Cardiac muscle cell (in vitro differentiated cells and primary cell): ENCODE measurements at places on chromosomes 3 and 15. TPM values are rescaled to one million over a fixed set of nuclear protein-coding genes. Genes with fewer than 3 reads are reported as not detected.

TNNC1 gene
- 1,312 and 3,313 TPM in 2 replicates for polyA plus RNA-seq

TRH gene
- 113 and 149 TPM in 2 replicates for polyA plus RNA-seq

ADGRG7 gene
- 38.6 and 49.4 TPM in 2 replicates for polyA plus RNA-seq

RYR3 gene
- 0.54 and 0.72 TPM in 2 replicates for polyA plus RNA-seq

RPS27L gene
- polyA plus RNA-seq = 325 and 326 TPM in 2 replicates

ERC2 gene
- polyA plus RNA-seq = 18.1 and 18.4 TPM in 2 replicates
